ENCODE measurements at places on chromosomes 5 and 9. TPM values are rescaled to one million over a fixed set of nuclear protein-coding genes. Genes with fewer than 3 reads are reported as not detected.

DNA sequence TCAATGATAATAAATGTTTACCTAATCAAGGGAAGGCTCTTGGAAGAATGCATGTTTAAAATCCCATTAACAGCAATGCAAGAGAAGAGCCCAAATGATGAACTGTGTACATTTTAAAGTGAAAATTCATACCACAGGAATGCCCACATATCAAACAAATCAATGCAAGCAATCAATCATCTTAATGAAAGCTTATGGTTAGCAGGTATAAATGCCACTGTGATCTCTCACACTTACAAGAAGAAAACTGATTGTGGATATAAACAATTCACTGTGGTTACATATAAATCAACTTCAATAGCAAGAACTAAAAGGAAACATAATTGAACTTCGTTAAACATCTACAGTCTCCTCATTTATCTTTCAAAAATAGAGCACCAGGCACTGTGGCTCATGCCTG, 161.0 kb upstream of the RORB start:
- no peaks in the 10 kb centered on the region for H3K27me3 ChIP-seq
- no peak overlapping the region for H3K4me3 ChIP-seq
- DNase-seq = no peak
- no peak overlapping the region for H3K27ac ChIP-seq

DNA sequence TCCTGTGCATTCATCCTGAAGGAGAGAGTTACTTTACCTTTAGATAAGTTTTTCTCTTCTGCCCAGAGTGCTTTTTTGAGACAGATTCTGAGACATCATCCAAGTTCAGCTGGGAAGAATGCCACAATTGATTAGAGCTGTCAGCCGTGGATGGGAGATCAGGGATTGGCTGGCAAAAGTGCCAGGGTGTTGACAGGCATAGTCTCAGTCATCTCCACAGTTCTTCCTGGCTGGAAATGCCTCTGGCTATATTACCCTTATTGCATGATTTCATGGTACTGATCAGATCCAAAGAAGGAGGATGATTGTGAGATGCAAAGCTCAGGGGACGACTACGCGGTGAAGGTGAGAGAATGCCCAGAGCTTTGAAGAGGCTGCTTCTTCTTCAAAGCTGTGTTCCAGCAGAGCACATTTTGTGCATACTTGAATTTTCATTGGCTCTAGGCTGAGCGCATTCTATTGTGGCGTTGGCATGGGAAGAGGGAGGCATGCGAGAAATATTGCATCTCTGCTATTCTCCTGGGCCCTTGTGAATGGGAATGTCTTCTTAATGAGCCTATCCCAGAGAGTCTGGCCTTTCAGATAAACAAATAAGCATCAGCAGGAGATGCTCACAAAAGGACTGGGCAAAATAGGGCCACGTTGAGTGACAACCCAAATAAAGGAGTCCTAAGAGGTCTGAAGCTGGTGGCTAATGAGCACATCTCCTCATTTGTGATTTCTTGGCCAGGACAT, 82.1 kb downstream of the GRIA1 start:
- H3K4me1 ChIP-seq = no peaks in the 10 kb centered on the region
- DNase-seq = no peak
- H3K27me3 ChIP-seq = no peaks in the 10 kb centered on the region
- H3K36me3 ChIP-seq = no peaks in the 10 kb centered on the region
- no peak overlapping the region for H3K4me3 ChIP-seq

- H3K4me1 ChIP-seq = no peaks in the 10 kb centered on the region
- no peaks in the 10 kb centered on the region for H3K27me3 ChIP-seq
- DNase-seq = no peak
Observed at GRCh38 chr5:148523139-148523538, 131.2 kb downstream of the HTR4 start.

- H3K27ac ChIP-seq = peak overlapping the region; percentile 76
- H3K27me3 ChIP-seq = no peaks in the 10 kb centered on the region
- no peak for DNase-seq
- H3K4me3 ChIP-seq = peak overlapping the region; percentile 68
Observed at GRCh38 chr5:107671742-107672210, 1.0 kb upstream of the EFNA5 start.

- no peaks in the 10 kb centered on the region for H3K36me3 ChIP-seq
- H3K27ac ChIP-seq = peak overlapping the region; percentile 99
- peaks cover 50% of the 10 kb centered on the region for H3K4me1 ChIP-seq
- no peak for DNase-seq
- no peak overlapping the region for H3K4me3 ChIP-seq
Observed at GRCh38 chr9:128550226-128550625, 2.2 kb upstream of the SPTAN1 start.

DNA sequence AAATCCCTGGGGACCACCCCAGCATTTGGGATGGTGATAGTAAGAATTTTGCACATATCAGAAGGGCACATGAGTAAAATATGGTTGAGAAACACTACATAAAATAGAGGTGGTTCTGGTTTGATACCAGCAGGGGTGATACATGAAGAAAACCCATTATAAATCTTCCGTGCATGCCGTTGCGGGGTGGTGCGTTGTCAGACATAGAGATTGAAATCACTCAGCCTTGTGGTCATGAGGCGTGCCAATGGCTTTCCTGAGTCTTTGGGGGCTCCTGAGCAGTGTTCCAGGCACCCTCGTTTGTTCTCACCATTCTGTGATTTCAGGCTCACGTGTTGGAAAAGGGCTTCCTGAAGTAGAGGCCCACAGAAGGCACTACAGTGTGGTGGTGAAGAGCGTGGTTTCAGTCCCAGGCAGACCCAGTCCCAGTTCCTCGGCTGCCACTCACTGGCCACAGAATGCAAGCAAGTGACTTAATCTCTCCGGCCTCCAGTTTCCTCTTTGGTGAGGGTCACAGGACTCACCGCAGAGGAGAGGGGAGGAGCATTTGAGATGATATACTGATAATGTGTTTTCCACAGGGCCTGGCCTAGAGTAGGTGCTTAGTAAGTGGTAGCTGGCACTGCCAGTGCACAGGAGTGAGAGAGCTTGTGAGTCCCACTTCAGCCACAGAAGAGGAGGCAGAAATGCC, 20.5 kb upstream of the GLRX start:
- H3K27me3 ChIP-seq = no peaks in the 10 kb centered on the region
- no peak overlapping the region for H3K4me3 ChIP-seq
- peak overlapping the region; percentile 43 for H3K27ac ChIP-seq
- DNase-seq = peak; percentile 74
- no peaks in the 10 kb centered on the region for H3K4me1 ChIP-seq

DNA sequence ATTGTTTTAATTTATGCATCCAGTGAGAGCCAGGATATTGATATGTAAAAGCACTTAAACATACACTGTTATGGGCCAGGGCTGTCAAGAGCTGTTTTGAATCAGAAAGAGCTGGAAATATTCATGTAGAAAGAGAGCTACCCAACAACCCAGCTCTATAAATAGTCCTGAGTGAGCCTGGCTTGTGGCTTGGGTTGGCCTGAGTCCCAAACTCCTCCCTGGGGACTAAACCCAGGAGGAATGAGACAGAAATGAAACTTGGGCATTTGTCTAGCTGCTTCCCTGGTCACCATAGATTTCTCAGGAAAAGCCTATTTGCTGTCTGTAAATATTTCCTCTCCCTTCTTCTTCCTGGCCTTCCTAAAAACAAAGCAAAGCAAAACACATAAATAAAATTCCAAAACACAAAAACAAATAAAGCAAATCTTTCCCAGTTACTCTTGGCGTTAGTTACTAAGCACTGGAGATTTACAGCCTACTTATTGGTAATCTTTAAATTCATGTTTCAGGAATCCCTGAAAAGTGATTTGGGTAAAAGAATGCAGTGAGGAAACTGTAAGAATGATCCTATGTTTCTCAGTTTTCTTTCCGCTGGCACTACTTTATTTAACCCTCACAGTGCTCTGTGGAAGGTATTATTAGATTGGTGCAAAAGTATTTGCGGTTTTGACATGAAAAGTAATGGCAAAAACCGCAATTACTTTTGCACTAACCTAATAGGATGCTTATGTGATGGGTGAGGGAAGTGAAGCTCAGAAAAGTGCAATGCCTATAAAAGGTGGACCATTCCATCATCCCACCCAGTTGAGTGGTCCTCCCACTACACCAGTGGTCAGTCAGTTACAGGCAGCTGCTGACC, 111.8 kb downstream of the CARTPT start:
- no peak overlapping the region for H3K27ac ChIP-seq
- peaks cover 18% of the 10 kb centered on the region for H3K4me1 ChIP-seq
- H3K27me3 ChIP-seq = no peaks in the 10 kb centered on the region
- H3K36me3 ChIP-seq = no peaks in the 10 kb centered on the region

The RPL37 gene
- total RNA-seq = 146 TPM

DNA sequence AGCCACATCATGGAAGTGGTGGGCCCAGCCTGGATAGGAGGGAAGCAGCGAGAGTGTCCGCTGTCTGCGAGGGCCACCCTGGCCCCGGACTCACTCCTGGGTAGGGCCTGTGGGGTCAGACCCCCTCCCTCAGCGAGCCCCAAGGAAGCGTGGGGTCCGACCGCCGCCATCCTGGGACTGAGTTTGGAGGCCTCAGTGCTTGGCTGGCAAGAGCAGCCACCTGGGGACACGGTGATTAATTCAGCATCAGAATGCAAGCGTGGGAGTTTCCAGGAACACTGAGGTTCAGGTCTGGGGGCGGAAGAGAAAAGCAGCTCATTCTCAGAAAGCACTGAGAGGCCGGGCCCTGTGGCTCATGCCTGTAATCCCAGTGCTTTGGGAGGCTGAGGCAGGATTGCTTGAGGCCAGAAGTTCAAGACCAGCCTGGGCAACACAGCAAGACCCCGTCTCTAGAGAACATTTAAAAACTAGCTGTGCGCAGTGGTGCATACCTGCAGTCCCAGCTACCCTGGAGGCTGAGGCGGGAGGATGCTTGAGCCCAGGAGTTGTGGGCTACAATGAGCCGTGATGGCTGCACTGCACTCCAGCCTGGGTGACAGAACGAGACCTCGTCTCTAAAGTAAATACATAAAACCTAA, 18.3 kb upstream of the CAMSAP1 start:
- H3K4me1 ChIP-seq = peaks cover 3% of the 10 kb centered on the region
- H3K27me3 ChIP-seq = no peaks in the 10 kb centered on the region
- no peak for DNase-seq
- no peak overlapping the region for H3K27ac ChIP-seq

- DNase-seq = no peak
- no peak overlapping the region for H3K4me3 ChIP-seq
- no peaks in the 10 kb centered on the region for H3K4me1 ChIP-seq
- H3K36me3 ChIP-seq = no peaks in the 10 kb centered on the region
- no peaks in the 10 kb centered on the region for H3K27me3 ChIP-seq
Observed at GRCh38 chr9:126157423-126157822, 169.2 kb upstream of the MVB12B start.

DNA sequence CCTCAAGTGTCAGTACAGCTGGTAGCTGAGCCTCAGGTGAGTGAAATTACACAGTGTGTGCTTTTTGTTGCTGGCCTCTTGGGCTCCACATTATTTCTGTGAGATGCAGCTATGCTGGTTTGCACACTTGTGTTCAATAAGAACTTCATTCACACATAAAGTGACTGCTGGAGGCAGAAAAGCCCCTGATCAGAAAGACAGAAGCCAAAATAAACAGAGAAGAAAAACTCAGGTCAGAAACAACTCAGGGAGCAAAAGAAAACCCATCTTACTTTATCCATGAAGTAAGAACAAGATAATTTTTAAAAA, 15.1 kb downstream of the PNPLA7 start:
- H3K36me3 ChIP-seq = no peaks in the 10 kb centered on the region
- H3K4me1 ChIP-seq = peaks cover 14% of the 10 kb centered on the region
- H3K4me3 ChIP-seq = no peak overlapping the region
- H3K27ac ChIP-seq = peak overlapping the region; percentile 31

The SLC12A7 gene
- 12.5 TPM for total RNA-seq

GRCh38 chr9:69190086-69190862, 16.2 kb downstream of the TJP2 start:
- H3K27ac ChIP-seq = no peak overlapping the region
- DNase-seq = no peak
- H3K36me3 ChIP-seq = no peaks in the 10 kb centered on the region
- H3K4me1 ChIP-seq = peaks cover 11% of the 10 kb centered on the region

DNA sequence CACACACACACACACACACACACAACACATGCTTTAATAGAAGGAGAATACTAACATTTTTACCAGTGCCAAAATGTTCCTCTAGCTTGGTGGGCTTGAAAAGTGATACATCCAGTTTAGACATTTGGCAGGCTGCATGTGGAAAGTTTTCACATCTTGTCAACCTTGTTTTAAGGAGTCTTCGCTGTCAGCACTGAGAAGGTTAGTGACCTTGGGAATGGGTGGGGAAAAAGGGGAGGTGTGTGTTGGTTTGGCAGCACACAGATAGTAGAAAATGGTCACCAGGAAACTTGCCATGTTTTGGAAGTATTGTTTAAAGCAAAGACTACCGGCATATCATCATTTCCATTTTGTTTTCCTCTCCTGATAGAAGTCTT, 346.5 kb upstream of the ADAMTSL1 start:
- no peaks in the 10 kb centered on the region for H3K36me3 ChIP-seq
- H3K27ac ChIP-seq = peak overlapping the region; percentile 64
- H3K27me3 ChIP-seq = no peaks in the 10 kb centered on the region
- no peak overlapping the region for H3K4me3 ChIP-seq
- peaks cover 29% of the 10 kb centered on the region for H3K4me1 ChIP-seq

The PKD2L2 gene
- not detected for total RNA-seq

All from sigmoid colon (tissue), 7 donors.